ENCODE measurements at places on chromosomes 5 and 9.

DNA sequence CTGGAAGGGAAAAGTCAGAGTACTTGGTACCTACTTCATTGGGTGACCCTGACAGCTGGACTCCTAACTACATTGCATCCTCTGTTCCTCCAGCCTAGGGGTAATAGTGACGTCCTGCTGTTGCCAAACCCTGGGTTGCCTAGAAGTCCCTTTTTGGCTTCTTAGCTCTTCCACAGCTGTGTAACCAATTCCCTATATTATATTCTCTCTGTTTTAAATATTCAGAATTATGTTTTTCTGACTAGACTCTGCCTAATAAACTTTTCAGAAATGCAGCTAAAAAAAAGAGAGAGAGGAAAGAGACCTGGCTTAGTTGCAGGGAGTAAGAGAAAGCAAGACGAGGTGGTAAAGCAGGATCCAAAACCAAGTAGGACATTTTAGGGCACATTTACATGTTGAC, 28.4 kb downstream of the MCTP1 start:
- no peak for DNase-seq

DNA sequence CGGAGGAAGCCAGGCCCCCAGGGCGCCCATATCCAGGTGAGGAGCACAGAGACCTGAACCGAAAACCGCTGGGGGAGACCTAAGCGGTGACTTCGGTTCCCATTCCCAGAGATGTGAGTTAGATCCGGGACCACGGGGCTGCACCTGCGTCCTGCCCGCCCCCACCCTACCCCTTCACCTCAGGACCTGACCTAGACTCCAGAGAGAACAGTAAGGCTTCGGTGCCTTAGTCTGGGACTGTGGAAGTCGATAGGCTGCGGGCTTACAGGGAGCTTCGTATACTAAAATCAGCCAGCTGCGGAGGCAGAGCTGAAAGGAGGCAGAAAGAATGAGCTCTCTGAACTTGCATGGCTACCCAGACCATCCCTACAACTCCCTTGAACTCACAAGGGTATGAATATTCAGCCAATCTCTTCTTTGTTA, 518 bp upstream of the FAM13B start:
- DNase-seq: no peak

GRCh38 chr5:28408186-28408585, 1369.8 kb upstream of the CDH9 start:
- no peak for DNase-seq

- DNase-seq: peak; percentile 97
These were observed at the start of gene ST8SIA4 for GRCh38 chr5:100903039-100903887. TSS of gene ST8SIA4 (minus strand) at chr5:100903282. CDS start at chr5:100902955, 327 bp downstream.

DNA sequence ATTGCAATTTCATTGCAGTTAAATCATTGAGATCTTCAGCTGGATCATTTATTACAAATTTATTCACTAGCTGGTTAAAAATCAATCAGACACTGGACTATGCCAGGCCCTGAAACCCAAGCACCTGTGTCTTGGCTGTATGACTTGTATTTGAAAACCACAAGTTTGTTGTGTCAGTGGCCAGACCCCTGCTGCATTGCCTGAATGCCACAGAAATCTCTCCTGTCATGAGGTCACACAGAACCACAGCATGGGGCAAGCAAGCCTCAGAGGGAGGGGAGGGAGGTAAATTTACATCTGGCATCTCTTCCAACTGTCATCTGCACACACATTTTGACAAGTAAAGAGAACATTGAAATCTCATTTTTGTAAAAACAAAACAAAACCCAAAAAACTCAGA, 90.0 kb downstream of the ARRDC3 start:
- DNase-seq: peak; percentile 48

- DNase-seq: no peak
These were observed 514.2 kb upstream of the TLE4 start for GRCh38 chr9:79057576-79057975.

- peak; percentile 95 for DNase-seq
These were observed at the start of gene NELFB for GRCh38 chr9:137254624-137255447. TSS of gene NELFB (plus strand) at chr9:137255327.

DNA sequence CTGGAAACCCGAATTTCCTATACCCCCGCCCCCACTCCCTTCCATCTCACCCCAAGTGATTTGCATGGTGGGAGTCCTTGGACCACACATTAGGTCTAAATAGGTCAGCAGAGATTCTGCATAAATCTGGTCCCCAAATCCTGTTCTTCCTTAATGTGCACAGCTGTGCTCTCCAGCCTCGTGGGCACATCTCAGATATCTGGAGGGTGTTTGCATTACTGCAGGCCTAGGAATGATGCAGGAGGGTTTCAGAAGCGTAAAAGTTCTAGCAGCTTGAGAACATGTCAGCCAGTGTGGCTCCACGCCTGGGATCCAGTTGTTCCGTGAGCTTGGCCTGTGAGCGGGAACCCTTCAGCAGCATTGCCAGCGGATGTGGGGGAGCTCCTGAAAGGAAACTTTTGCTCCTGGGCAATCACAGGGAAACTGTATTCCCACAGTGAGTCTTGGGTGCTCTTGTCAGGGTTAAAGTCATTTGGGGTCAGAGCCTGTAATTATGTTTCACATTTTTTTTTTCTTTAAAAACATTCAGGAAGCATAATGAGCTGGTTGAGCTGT, 12.9 kb downstream of the ARHGAP26 start:
- no peak for DNase-seq

DNA sequence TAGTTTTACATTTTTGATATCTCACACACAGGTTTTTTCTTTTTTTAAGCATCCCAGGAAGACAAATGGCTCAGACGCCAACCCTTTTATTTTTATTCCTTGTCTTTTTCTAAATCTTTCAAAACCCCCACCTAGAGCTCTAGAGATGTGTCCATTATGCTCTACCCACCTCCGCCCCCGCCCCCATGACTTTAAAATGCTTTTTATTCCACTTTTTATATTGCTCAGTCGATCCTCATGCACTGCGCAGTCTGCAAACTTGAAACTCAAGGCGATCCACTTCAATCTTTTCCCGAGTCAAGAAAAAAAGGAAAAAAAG, 411 bp upstream of the MAT2B start:
- DNase-seq: no peak

DNA sequence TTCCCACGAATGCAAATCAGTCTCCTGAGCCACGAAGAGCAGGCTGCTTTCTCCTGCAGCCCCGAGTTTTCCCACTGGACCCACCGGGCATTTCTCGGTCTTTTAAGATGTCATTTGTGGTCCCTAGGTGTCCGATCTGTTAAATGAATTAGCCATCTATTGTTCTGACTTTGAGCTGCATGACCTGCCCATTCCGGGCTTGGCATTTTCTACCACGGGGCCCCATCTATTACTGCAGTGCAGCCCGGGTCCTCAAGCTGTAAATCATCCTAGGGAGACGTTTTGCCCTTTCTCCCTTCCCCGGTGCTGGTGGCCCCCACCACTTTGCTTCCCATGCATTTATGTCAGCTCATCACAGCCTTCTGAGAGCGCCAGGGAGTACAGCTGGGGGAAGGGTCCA, 405.4 kb downstream of the IRX1 start:
- DNase-seq: no peak

- DNase-seq: no peak
These were observed 3.6 kb upstream of the DCP2 start for GRCh38 chr5:112973036-112973435.

- no peak for DNase-seq
These were observed 581.4 kb downstream of the CDK5RAP2 start for GRCh38 chr9:119998614-119999013.

DNA sequence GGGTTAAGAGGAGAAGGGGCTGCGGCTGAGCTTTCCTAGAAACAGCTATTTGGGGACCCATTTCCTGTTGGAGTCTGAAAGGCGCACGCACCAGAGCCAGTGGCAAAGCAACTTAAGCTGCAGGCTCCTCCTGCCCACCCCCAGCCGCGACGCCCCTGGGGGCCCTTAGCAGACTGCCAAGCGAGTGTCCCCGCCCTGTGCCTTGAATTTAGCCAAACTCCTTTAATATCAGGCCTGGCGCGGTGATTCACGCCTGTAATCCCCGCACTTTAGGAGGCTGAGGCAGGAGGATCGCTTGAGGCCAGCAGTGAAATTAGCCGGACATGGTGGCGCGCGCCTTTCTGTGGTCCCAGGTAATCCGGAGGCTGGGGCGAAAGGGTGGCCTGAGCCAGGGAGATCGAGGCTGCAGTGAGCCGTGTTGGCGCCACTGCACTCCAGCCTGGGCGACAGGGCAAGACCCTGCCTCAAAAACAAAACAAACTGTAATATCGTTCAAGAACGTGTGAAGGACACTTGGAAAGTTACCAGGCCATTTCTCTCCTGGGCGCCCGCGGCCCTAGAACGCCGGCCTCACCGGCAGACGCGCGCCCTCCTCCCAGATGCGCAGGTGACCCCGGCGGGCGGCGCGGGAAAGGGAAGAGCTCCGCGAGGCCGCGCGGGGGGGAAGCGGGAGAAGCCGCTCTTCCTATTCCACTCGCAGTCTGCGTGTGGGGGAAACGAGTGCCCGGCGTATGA, 1.0 kb upstream of the F2R start:
- peak; percentile 28 for DNase-seq

DNA sequence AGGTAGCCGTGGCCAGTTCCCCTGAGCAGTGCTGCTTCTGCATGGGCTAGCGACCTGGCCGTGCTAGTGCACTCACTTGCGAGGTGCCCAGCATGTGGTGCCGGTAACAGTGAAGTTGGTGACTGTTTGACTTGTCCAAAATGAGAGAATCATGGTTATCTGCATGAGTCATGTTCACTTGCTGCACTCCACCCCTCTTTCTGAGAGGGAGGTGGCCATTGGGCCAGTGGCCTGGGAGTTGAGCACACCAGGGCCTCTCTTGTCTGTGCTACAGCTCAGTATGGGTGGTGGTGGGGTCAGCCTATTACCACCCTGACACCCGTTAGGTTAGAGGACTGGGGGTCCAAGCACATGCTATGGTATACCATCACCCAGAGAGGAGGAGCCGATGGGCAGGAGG, 55.4 kb upstream of the GARNL3 start:
- no peak for DNase-seq

DNA sequence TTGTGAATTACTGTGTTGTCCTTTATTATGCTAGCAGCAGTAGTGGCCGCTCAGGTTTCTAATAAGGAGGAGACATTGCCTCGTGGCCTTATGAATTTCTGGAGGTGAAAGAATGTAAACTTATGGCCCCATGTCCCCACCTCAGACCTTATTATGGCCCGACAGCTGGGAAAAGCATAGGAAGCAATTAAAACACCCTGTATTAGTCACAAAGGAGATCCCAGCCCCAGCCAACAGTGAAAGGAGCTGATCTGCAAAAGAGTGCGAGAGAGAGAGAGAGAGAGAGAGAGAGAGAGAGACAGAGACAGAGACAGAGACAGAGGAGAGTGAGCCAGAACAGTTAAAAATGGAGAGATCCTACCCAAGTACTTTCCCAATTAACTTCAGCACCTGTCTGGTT, 269.3 kb downstream of the DMRT2 start:
- DNase-seq: no peak

- no peak for DNase-seq
These were observed 33.4 kb downstream of the TRIM36 start for GRCh38 chr5:115136294-115136693.

- DNase-seq: no peak
These were observed 124.6 kb downstream of the SNCAIP start for GRCh38 chr5:122436615-122437014.

DNA sequence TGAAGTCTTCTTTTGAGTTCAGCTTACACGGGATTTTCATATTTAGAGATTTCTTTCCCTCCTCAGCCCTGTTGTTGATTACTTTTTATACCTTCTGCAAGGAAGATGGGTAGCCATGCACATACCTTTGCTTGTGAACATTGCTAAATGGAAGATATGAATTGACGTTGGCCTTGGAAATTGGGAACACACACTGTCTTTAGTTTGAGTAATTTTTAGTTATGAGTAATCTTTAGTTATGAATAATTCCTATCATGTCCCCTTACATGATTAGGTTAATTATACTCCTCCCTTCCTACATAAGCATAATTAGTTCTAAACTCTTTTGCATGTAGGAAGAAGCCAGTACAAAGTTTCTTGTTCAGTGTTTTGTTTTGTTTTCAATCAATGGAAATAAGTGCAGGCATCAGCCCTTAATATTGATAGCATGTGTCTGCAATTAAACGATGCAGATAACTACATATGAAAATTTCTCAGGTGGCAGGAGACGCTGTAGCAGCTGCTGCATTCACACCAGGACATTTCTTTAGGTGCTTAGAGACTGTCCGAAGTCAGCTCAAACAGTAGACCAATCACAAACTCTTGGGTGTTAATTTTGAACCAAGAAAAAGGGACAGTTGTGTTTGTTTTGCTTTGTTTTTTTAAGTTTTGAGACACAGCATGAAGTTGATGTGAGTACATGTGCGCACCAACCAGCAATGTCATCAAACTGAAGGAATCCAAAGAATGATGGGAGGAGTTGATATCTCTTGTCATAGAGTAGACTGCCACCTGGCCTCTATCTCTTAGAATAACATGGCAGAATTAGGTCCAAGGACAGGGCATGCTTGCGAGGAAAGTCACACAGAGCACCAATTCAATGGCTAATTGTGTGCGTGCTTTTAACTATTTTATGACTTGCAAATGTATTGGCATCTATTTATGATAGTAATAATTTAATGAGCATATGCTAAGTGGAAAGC, 51.4 kb downstream of the SMARCA2 start:
- DNase-seq: peak; percentile 39

DNA sequence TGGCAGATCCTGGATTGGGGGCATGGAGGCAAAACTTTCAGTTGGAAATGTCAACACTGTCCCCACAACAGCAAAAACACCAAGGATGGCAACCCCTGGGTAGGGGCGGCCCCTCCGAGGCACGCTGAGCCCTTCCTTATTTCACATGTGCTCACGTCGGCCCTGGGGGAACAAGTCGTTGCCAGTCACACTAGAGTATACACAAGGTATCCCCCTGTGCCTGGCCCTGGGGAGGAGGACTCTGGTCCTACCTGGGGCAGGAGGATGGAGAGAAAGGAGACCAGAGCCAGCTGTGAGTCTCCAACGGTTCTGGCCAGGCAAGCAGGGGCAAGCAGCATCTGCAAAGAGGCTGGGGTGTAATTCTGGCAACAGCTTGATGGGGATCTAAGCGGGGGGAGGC, 126.9 kb upstream of the FOXD4L5 start:
- no peak for DNase-seq

DNA sequence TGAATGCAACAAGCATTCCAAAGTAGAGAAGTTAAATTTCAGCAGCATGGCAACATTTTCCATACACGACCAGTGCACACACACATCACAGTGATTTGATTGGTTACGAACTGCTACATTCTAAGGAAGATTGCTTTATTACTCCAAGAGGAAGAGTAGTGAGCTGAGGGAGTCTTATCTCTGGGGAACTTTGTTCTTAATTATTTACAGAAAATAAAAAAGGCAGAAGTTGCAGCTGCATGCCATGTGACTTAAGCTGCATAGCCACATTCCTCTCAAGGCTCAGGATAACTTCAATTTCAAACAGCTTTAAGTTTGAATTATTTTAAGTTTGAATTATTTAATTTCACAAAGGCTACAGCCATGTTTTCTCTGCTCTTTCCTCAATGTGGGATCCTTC, 71.6 kb upstream of the HSPB3 start:
- DNase-seq: no peak
